ENCODE measurements at places on chromosomes 5 and 9. TPM values are rescaled to one million over a fixed set of nuclear protein-coding genes. Genes with fewer than 3 reads are reported as not detected.

The OR13C4 gene
- total RNA-seq: not detected

The CTXN3 gene
- not detected for total RNA-seq

GRCh38 chr5:107661038-107661649, 9.6 kb downstream of the EFNA5 start:
- DNase-seq: no peak
- peaks cover 3% of the 10 kb centered on the region for H3K4me1 ChIP-seq
- no peak overlapping the region for H3K27ac ChIP-seq
- H3K4me3 ChIP-seq: no peak overlapping the region
- H3K36me3 ChIP-seq: peaks cover 35% of the 10 kb centered on the region

GRCh38 chr9:107178293-107178692, 104.8 kb upstream of the RAD23B start:
- no peak overlapping the region for H3K4me3 ChIP-seq
- no peak for DNase-seq
- no peaks in the 10 kb centered on the region for H3K27me3 ChIP-seq
- H3K27ac ChIP-seq: no peak overlapping the region

- H3K27me3 ChIP-seq: no peaks in the 10 kb centered on the region
- H3K4me1 ChIP-seq: no peaks in the 10 kb centered on the region
- no peak overlapping the region for H3K4me3 ChIP-seq
Measured at GRCh38 chr5:54162184-54162583, 148.2 kb downstream of the ARL15 start.

All from endodermal cell (in vitro differentiated cells).